ENCODE measurements at places on chromosomes 5 and 9. TPM values are rescaled to one million over a fixed set of nuclear protein-coding genes. Genes with fewer than 3 reads are reported as not detected.

DNA sequence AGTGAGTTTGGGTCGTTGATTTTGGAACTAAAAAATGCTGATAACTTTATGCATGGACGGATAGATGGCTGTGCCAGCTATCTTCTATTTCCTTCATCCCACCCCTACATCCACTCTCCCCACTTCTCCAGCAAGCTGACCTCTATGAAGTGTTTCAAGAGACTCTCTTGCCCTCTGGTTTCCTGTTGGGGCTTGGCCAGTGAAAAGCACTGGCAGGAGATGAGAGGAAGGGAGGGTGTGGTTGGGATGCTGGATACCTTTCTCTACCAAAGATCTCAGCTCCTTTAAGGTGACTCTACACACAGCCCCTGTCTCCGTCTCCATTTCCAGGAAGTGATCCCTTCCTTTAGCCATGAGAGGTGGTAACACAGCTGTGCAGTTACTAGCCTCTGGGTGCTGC lies 30.0 kb upstream of the JMY start:
- H3K4me1 ChIP-seq = peaks cover 13% of the 10 kb centered on the region
- no peak overlapping the region for H3K4me3 ChIP-seq
- DNase-seq = no peak

DNA sequence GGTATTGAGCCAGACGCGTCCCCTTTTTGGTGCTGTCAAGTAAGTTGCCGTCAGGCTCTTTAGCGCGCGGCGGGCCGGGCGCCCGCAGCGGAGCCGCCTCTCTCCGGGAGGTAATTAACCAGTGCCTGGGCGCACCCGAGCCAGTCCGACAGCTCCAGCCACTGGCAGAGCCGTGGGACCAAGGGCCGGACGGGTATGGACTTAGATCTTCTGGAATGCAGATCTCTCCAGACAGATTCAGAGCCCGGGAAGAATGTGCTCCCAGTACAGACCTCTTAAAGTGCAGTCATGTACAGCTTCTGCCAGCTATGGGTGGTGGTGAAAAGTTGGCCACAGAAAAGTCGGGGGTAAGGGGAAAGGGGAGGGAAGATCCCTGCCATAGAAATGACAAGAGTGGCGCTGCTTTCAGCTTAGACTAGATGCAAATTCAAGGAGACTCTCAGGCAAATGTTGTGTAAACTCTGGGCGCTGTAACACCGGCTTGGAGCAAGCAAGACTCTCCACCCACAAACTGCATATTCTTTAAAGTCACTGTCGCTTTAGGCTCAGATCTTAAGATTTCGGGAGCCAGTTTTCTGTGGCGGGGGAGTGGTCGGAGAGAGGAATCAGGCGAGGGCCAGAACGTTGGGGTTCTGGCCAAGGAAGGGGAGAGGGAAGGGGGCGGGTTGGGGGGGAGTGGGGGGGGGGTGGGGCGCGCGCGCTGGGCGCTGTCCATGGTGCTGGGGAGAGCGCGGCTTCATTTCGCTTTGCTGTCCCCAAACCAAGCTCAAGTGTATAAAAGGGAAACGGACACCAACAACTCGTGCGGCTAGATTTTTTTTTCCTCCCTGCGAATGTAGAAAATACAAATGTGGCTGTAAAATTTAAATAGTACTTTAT lies 29.2 kb downstream of the NR2F1 start:
- H3K4me3 ChIP-seq = no peak overlapping the region
- peaks cover 57% of the 10 kb centered on the region for H3K27me3 ChIP-seq
- no peaks in the 10 kb centered on the region for H3K4me1 ChIP-seq
- no peak overlapping the region for H3K27ac ChIP-seq
- DNase-seq = no peak
- no peaks in the 10 kb centered on the region for H3K36me3 ChIP-seq

DNA sequence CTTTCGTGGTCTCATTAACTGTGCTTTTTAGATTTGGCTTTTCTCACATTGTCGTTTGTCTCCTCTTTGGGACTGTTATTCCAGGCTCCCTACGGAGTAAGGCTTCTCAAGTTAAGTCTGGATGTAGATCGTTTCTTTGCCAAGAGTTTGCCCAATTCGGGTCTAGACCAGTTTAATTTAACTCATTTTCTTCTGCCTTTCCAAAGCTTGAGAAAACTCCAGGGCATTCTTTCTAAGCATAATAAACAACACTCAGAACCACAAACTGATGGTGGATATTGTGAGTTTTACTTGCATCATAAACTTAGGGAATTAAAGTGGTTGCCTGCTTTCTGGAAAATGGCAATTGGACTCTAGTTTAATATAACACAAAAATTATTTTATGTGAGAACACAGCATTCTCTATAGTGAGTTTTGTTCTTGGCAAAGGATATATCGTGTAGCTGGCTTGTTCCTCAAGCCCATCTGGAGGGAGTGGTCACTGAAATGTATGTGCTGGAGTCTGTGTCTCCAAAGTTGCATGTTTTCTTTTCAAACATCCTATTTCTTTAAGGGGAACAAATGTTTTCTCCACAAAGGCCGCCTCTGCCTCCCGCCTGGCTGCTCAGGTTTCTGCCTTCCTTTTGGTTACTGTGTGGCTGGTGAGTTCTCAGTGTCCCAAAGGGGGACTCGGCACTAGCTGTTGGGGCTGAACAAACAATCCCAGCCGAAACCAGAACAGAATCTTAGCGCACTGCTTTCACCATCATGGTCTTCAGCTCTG lies 211.3 kb upstream of the FBN2 start:
- H3K4me3 ChIP-seq = no peak overlapping the region
- H3K36me3 ChIP-seq = no peaks in the 10 kb centered on the region
- no peaks in the 10 kb centered on the region for H3K27me3 ChIP-seq
- H3K4me1 ChIP-seq = no peaks in the 10 kb centered on the region

DNA sequence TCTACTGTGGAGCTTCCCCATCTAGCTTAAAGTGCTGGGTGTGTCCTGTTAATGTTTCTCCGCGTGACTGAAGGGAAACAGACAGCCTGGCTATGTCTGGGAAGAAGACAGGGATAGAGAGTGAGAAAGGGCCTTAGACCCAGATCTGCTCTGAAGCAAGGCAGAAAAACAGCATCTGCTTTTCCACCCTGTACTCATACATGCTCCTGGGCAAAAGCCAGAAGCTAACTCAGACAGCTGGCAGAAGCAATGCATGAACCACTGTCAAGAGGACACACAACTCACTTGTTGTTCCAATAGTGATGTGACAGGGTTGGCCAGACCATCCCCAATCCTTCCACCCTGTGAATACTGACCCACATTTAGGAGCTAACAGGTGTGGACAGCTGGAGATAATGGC lies 63.3 kb downstream of the DPYSL3 start:
- H3K4me1 ChIP-seq = no peaks in the 10 kb centered on the region
- no peak overlapping the region for H3K4me3 ChIP-seq
- no peaks in the 10 kb centered on the region for H3K27me3 ChIP-seq

FOXE1 gene
- polyA plus RNA-seq = 0.97 TPM

- H3K27me3 ChIP-seq = peaks cover 38% of the 10 kb centered on the region
- no peak for DNase-seq
- H3K4me1 ChIP-seq = no peaks in the 10 kb centered on the region
- H3K27ac ChIP-seq = no peak overlapping the region
Measured at GRCh38 chr9:83538890-83539238, 663 bp upstream of the FRMD3 start.

DNA sequence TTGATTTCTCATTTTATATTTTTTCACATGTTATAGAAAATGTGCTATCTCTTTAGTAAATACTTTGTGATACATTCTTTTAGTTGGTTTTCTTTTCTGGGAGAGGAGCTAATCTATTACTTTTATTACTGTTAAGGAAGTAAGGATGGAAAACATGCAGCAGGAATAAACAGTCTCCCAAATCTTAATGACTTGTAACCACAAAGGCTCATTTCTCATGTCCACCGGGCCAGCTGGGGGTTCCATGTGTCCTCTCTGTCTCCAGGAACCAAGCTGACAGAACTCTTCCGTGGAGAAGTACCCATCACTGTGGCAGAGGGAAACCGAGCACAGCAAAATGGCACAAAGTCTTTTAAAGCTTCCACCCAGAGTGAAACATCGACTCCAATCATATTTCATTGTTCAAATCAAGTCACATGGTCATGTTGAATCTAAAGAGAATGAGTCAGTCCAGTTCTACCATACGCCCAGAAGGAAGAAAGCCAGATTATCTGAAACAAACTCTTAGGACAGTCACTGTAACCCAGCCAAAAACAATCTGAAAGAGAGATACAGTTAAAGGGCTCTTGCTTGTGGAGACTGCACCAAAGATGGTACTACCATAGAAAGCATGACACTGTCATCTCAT lies 97.1 kb upstream of the CDH6 start:
- H3K4me3 ChIP-seq = no peak overlapping the region
- no peak for DNase-seq
- no peak overlapping the region for H3K27ac ChIP-seq
- H3K4me1 ChIP-seq = peaks cover 5% of the 10 kb centered on the region

PGM5 gene
- not detected for polyA plus RNA-seq

DNA sequence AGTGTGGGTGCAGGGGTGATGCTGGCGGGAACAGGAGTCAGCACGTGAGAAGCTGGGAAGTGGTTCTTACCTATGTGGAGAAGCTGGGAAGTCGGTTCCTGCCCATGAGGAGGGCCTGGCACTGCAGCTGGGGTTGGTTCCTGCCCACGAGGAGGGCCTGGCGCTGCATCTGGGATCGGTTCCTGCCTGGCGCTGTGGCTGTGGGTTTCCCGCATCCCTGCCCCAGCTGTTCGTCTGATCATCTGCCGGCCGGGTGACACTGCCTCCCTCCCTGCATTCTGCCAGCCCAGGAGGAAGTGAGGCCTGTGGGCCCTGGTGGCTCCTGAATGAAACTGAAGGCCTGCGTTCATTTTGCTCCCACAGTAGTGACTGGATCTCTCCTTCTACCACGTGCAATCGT lies 5.1 kb downstream of the OBP2A start:
- no peak overlapping the region for H3K4me3 ChIP-seq
- no peaks in the 10 kb centered on the region for H3K27me3 ChIP-seq
- DNase-seq = no peak

GRCh38 chr5:166073901-166074581 lies 2217.4 kb upstream of the WWC1 start:
- DNase-seq = no peak
- H3K27ac ChIP-seq = no peak overlapping the region
- no peak overlapping the region for H3K4me3 ChIP-seq
- H3K4me1 ChIP-seq = no peaks in the 10 kb centered on the region

GRCh38 chr5:141878711-141879425 lies 658 bp upstream of the PCDH1 start:
- no peaks in the 10 kb centered on the region for H3K36me3 ChIP-seq
- peak; percentile 59 for DNase-seq
- no peak overlapping the region for H3K27ac ChIP-seq
- H3K4me1 ChIP-seq = peaks cover 30% of the 10 kb centered on the region
- peak overlapping the region; percentile 30 for H3K4me3 ChIP-seq

SLC23A1 gene
- not detected for polyA plus RNA-seq

TLR4 gene
- polyA plus RNA-seq = 0.09 TPM

- H3K27me3 ChIP-seq = no peaks in the 10 kb centered on the region
- DNase-seq = no peak
- H3K4me1 ChIP-seq = no peaks in the 10 kb centered on the region
- H3K27ac ChIP-seq = no peak overlapping the region
Measured at GRCh38 chr5:82095536-82095935, 123.7 kb downstream of the ATG10 start.

DNA sequence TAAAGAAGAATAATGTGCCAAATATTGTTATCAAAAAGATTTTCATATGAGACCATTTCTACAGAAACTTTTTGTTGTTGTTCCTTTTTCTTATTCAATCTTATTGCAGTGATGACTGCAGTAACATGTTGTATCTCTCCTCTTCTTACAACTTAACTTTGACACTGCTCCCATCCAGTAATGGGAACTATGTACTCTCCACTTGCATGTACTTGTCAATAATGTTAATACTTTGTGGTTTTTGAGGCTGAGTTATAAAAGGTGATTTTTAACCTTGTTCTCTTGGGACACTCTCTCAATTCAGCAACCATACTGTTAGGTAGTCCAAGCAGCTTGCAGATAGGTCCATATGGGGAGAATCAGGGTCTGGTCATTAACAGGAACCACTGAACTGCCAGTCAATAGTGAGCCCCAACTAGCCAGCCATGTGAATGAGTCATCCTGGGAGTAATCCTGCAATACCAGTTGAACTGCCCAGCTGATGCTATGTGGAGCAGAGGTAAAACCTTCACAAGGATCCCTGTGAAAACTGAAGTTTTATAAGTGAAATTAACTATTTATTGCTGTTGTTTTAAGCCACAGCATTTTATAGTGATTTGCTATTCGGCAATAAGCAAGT lies 199.6 kb upstream of the DAB2 start:
- H3K4me3 ChIP-seq = no peak overlapping the region
- no peaks in the 10 kb centered on the region for H3K36me3 ChIP-seq
- H3K27me3 ChIP-seq = no peaks in the 10 kb centered on the region
- H3K4me1 ChIP-seq = peaks cover 8% of the 10 kb centered on the region

DNA sequence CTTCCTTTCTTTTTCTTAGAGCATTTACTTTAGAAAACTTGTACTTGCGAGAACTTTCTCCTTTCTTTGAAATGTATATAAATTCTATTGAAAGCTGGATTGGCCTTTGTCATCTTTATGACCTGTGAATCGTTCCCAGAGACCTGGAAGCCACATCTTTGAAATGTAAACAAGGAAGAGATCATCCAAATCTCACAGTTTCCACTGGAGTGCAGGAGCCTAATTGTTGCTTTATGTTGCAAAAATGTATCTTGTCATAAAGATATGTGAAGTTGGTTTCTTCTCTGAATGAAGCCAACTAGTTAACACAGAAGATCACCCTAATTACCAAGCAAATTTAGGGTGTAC lies 1101.8 kb downstream of the TAF11L14 start:
- no peaks in the 10 kb centered on the region for H3K27me3 ChIP-seq
- H3K36me3 ChIP-seq = no peaks in the 10 kb centered on the region
- no peak overlapping the region for H3K4me3 ChIP-seq

DNA sequence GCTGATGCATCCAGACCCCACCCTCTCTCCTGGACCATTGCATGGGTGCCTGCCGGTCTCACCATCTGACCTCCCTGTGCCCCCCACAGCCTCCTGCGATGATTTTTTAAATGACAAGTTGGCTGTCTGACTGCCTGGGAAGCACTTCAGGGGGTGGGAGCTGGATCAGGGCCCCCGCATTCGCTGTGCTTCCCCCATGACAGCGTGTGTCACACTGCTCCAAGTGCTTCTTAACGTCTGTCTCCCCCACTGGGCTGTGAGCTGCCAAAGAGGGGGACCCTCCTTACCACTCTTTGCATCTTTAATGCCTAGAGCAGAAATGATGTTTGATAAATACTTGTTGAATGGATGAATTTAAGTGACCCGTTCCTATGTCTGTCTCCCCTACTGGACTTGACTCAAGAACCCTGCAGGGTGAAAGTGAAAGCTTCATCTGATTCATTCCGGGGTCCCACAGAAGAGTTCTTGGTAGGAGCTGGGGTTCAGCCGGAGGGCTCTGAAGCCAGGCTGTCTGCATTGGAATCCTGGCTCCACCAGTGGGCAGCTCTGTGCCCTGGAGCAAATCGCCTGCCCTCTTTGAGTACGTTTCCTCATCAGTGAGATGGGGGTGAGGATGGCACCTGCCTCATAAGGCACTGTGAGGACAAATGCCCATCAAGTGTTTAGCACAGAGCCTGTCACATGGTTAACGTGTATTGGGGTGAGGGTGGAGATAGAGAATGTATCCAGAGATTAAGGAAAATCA lies 7.6 kb upstream of the EGR1 start:
- H3K4me3 ChIP-seq = no peak overlapping the region
- no peak for DNase-seq
- peaks cover 5% of the 10 kb centered on the region for H3K4me1 ChIP-seq
- no peak overlapping the region for H3K27ac ChIP-seq

All from keratinocyte (primary cell).